NCI-H524 (cell line): ENCODE measurements at places on chromosomes 12 and 14.
A peak's percentile ranks its signal among the peaks of the same experiment; 100 is the strongest.

GRCh38 chr12:10726945-10727344 lies 3.8 kb upstream of the YBX3 start:
- DNase-seq, result no peak

DNA sequence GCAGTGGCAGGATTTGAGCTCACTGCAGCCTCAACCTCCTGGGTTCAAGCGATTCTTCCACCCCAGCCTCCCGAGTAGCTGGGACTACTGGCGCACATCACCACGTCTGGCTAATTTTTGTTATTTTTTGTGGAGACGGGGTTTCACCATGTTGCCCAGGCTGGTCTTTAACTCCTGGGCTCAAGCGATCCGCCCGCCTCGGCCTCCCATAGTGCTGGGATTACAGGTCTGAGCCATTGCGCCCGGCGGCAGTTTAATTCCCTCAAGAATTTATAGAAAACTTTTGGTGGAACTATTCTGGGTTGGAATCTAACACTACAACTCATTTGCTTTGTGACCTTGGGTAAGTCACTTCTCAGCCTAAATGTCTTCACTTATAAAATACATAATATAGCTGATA lies 1.8 kb upstream of the SP1 start:
- no peak for DNase-seq

DNA sequence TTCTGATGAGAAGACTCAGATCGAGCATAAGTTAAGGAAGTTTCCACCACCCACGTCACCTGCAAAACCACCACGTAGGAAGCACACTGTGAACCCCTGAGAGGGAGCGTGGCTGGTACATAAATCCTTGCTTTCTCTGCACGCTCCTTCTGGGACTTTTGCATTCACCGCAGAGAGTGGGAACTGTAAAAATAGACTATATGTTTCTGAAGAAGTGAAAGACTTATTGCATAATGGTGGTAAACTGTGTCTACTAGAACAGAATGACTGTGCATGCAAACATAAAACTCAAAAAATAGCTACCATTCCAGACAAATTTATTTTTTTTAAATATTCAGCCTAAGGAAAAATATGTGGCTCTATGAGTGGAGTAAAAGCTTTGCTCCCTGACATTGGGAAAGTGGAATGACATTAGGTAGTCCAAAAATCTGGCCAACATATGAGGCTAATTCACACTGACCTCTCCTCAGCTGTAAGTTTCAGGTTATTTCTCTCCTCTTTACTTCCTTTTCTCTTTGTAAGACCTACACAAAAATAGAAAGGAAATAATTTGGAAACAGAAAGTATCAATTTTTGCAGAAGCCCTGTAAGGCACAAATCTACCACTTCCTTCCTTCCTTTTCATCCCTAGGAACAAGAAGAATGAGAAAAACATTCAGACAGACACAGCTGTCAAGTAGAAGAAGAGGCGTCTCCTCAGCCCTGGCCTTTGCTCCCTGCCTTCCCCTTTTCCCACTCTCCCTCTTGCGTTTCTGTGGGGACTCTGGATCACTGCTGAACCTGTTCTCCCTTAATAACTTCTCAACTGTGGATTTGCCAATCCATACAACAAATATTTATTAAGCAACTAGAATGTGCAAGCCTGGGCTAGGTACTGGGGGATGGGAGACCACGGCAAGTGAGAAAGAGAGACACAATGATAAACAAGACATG lies 264.3 kb upstream of the FOXN3 start:
- DNase-seq, result no peak

DNA sequence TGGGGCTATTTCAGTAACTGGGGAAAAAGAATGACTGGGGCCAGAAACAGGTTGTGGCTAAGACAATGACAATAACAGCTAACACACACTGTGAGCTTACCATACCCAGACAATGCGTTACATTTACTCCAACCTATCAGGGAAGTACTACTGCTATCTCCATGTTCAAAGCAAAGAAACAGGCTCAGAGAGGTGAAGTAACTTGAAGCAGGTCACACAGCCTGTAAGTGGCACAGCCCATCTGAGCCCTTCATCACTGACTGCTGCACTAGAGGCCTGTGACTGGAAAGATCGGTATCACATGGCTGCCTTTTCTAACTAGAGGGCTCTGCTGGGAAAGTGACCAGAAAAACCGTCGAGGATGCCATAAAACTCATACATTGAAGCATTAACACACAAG lies 7.9 kb downstream of the GCN1 start:
- DNase-seq, result no peak

GRCh38 chr14:91346838-91347173 lies 70.8 kb downstream of the CCDC88C start:
- no peak for DNase-seq

GRCh38 chr12:124006085-124006845 lies 33.2 kb downstream of the ZNF664 start:
- DNase-seq, result no peak

- DNase-seq, result peak; percentile 22
Observed at GRCh38 chr12:59005193-59005955, 85.1 kb upstream of the LRIG3 start.

- DNase-seq, result no peak
Observed at GRCh38 chr14:27190296-27190695, 592.5 kb upstream of the NOVA1 start.

- DNase-seq, result no peak
Observed at GRCh38 chr12:10861366-10861765, 12.1 kb upstream of the PRR4 start.

DNA sequence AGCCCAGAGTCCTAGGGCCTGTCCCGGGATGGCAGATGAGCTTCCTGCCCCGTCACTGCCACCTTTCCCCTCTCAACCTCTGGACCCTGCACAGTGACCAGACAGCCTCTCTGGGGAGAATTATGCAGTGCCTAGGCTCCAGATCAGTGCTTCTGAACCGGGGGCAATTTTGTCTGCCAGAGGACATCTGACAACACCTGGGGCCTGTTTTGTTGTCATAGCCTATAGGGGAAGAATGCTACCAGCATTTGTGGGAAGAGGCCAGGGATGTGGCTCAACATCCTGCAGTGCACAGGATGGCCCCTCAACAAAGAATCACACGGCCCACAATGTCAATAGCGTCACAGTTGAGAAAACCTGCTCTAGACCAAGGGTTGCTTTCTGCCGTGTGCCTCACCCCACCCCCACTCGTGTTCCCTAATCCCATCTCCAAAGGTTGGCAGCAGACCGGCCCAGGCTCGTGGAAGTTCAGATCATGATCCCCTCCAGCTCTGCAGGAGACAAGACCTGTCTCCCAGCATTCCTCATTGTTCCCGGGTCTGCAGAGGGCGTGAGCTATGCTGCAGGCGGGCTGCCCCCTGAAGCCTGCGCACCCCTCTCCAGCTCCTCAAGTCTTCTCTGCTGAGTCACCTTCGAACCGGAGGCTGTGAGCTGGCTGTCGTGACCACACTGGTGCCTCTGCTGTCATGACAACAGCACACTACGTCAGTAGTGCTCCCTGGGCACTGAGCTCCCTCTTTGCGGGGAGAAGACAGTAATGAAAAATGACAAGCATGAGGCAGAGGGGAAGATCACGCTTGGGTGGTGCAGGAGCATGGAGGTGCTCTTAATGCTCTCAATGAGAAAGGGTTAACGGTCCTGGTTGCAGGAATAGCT lies 2.0 kb upstream of the GAPDH start:
- DNase-seq, result no peak

- DNase-seq, result no peak
Observed at GRCh38 chr14:55126034-55126433, 3.0 kb upstream of the LGALS3 start.

GRCh38 chr14:56002876-56003625 lies 115.2 kb upstream of the PELI2 start:
- no peak for DNase-seq

DNA sequence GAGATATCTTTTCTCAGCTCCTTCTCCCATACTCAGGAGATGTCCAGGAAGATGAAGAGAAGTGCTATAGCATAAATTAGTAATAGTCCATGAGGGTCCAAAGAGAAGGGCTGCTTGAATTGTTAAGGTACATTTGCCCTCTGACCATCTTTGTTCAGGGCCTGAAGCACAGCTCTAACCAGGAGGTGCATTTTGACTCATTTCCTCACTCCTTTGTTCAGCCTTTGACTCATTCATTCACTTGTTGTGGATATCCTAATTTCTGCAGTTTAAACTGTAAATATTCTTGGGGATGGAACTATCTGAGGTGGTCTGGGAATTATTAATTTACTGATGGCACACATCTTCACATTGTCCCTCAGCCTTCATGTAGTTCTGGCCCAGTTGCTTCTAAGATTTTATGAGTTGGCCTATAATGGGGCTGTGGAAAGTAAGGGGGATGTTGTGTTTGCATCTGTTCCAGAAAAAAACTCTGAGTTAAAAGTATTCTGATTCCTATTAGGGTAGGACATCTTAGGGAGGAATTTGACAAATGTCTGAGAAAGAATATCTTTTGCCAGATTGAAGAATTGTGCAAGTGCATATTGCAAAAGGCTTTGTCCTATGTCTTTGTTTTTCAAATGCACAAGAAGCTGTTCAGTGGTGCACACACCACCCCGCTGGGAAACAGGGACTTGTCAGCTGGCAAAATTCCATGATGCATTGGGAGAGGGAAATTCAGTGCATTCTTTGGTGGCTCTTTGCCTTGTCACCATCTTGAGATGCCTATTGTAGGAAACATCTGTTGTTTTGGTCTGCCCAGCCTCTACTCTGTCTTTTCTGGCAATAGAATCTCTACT lies 22.1 kb downstream of the SMOC1 start:
- no peak for DNase-seq

DNA sequence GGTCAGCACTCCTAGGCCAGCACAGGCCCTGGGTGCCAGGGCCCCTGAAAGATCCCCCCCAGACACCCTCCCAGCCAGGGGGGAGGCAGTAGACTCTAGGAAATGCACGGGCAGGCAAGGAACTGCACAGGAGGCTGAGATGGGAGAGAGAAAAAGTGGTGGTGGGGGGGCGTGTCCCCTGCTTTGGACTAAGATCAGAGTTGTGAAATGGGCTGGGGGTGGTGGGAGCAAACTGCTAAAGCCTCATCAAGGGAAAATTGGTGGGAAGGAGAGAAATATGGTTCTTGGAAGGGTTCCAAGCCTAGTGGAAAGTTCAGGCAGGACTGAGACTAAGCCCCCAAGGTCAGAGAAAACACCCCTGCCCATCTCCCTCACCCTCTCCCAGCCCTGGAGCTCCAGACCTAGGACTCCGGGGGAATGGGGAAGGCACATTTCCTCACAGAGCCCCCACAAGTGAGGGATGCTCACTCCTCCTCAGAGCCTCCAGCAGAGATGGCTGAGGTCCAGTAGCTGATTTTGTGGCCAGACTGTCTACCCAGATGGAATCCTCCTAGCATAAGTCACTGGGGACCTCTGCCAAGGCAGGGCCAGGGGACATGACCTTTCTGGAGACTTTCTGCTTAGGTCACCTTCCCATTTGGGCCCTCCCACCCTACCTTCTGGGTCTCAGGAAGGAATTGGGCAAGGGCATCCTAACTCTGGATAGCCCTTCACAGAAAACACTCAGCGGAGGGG lies 29.8 kb downstream of the FIGNL2 start:
- no peak for DNase-seq

- DNase-seq, result no peak
Observed at GRCh38 chr12:28017126-28017872, 44.8 kb upstream of the PTHLH start.

DNA sequence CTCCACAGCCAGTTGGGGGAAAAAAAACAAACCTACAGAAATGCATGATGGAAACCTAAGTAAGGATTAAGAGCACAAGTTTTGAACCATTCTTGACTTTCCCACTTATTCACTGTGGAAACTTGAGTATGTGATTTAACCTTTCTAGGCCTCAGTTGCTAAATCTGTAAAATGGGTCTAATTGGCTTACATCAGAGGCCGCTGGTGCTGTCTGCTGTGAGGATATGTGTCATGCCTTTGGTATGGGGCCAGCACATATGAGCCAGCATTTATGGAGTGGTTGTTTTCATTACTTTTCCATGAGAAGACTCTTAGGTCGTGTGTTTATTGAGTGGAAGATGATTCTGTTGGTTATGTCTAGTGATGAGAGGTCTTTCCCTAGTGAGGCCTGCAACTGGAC lies 102.4 kb downstream of the ESR2 start:
- DNase-seq, result no peak

DNA sequence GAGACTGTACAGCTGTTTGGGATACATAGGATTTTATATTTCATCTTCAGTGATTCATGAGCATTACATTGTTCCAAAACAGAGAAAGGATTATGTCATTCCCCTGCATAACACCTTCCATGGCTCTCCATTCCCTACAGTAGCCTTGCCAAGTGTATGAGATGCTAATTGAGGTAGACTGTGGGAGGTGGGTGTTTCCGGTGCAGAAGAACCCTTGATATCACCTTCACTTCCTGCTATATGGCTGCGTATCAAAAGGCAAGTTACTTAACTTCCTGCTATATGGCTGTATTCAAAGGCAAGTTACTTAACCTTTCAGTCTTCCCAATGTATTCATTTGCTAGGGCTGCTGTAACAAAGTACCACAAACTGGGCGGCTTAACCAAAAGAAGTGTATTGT lies 11.2 kb downstream of the FAR2 start:
- no peak for DNase-seq

DNA sequence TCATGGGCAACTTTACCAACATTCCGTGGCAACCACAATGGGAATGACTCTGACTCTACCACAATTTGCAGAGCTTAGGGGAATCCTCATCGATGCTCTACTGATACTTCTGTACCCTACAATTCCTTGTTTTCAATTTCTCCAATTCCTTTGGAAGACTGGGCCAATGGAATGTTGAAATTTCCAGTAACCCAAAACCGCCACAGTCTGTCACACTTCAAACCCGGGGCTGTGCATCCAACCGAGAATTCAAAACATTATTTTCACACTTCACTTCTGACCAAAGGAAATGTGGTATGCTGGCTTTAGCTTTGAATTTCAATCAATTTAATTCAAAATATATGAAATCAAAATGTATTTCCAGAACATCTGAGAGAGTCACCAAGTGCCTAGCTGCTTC lies 951.4 kb downstream of the VRK1 start:
- no peak for DNase-seq

DNA sequence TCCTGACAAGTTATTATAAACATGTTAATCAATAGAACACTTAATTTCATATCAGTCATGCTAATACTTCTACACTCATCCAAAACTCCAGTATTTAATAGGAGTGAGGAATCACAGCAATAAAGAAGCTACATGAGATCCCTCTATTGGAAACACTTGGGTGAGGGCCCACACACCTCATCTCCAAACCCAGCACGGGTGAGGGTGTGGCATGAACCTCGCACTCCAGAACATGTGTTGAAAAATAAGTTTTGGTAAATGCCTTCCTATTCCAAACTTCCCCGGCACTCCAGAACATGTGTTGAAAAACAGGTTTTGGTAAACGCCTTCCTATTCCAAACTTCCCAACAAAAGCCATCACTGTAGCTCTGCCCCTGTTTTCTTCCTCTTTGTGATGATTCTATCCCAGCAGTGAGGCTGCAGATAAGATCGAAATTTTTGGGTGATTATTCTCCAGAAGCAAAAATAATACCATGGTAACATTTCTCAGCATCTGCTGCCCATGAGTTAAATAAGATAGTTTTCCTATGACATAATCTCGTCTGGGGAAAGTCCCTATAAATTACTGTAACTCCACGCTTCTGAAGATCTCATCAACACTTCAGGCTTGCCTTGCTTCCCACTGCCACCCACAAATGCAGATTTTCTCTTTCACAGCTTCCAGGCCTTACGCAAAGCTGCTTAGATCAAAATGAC lies 24.4 kb upstream of the PTPRB start:
- no peak for DNase-seq
